NCI-H226 (cell line): ENCODE measurements at places on chromosomes 12 and 14.

- DNase-seq: no peak
These were observed 300.3 kb downstream of the ZFP36L1 start for GRCh38 chr14:68492381-68493151.

GRCh38 chr14:67940486-67941455, 121.2 kb downstream of the RAD51B start:
- no peak for DNase-seq

GRCh38 chr14:86050072-86050683, 520.2 kb downstream of the FLRT2 start:
- DNase-seq: no peak

DNA sequence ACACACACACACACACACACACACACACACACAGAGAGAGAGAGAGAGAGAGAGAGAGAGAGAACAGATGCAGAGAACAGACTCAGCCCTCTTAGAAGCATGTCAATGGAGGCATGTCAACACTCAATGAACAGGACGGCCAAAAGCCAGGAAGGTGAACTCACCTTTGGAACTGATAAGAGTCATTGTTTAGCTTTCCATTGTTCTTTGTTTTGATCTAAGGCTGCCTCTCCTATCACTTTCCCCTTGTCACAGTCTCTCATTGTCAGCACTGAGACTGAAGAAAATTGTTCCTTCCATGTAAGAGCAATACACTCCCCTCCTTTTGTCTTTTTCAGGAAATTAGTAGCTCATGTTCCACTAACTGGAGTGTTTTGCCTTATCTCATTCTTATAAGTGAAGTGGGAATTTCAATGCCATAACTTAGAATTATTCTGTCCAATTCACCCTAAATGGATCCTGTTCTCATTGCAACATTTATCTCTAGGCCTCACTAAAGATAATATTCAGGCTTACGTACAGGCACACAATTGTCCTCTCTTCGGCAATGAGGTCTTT, 218.0 kb downstream of the DUSP6 start:
- DNase-seq: no peak

GRCh38 chr12:26833743-26834490, 923 bp upstream of the ITPR2 start:
- no peak for DNase-seq

DNA sequence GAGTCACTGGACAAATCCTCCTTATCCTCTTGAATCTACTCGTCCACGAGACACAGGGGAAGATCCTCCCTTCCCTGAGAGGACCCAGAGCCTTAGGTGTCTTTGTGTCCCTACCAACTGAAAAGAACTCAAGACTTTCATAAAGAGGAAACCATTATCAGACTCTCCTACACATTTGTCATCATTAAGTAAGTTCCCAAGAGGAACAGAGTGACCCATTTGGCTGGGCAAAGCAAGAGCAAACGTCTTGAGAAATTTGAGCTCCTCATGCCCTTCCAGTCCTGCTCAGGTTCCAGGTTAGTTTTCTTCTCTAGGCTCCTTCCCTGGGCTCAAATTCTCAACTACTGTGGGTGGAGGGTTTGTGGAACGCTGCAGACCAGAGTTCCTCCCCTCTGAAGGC, 5.7 kb downstream of the MLF2 start:
- DNase-seq: no peak

DNA sequence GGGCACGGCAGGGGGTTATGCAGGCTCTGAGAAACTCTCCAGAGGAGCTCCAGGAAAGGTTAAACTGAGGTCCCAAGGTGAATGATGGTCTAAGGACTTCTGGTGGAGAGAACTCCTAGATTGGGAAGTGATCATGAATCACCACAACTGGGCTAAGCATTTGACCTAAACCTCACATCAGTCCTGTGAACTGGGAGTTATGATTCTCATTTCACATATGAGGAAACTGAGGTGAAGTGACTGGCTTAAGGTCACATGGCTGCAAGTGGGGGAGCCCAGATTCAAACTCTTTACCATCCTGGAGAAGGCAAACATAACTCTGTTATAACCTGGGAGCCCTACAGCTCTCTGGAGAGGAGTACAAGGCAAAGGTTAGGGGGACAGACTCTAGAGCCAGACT, 4.2 kb downstream of the RARG start:
- no peak for DNase-seq

DNA sequence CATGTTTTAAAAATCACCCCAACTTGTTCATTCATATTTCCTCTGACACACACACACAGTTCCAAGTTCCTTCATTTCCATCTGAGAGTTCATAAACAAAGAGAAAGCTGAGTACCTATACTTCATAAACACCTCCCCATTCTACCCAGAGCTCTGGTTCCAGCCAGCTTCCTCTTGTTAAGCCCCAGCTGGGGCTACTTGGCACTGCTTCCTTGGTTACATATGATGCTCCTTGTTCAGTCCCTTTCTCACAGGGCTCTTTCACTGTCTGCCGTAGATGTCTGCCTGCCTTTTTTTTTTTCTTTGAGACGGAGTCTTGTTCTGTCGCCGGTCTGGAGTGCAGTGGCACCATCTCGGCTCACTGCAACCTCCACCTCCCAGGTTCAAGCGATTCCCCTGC, 77.5 kb downstream of the COX16 start:
- no peak for DNase-seq

- no peak for DNase-seq
These were observed 304.7 kb upstream of the TMEM132C start for GRCh38 chr12:127962303-127962702.

- no peak for DNase-seq
These were observed 90.5 kb downstream of the CHST11 start for GRCh38 chr12:104547235-104547634.

- no peak for DNase-seq
These were observed 706.8 kb downstream of the GALC start for GRCh38 chr14:87286191-87286590.

DNA sequence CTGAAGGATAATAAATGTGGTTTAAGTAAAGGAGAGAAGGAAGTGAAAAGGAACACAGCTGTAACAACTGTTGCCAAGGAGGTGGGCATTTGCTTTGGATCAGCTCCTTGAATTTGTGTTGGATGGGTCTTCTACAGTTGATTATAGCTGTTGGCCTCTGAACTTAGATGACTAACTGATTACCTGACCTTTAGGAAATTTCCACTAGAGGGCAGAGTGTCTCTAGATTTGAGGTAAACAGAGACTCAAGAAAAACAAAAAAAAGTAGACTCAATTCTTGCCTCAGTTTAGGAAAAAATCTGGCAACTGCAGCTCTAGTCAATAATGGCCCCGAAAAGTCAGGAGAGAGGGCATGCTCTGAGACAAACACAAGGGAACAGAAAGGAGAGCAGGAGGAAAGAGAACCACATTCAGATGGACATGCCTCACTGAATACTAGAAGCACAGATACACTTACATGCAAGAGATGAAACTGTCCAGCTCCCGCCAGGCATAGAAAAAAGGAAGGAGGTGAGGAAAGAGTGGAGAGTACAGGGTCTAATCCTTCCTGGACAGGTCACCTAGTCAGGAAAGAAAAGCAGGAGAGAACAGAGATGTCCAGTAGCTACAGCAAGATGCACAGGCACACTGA, 20.6 kb downstream of the COX14 start:
- DNase-seq: no peak

DNA sequence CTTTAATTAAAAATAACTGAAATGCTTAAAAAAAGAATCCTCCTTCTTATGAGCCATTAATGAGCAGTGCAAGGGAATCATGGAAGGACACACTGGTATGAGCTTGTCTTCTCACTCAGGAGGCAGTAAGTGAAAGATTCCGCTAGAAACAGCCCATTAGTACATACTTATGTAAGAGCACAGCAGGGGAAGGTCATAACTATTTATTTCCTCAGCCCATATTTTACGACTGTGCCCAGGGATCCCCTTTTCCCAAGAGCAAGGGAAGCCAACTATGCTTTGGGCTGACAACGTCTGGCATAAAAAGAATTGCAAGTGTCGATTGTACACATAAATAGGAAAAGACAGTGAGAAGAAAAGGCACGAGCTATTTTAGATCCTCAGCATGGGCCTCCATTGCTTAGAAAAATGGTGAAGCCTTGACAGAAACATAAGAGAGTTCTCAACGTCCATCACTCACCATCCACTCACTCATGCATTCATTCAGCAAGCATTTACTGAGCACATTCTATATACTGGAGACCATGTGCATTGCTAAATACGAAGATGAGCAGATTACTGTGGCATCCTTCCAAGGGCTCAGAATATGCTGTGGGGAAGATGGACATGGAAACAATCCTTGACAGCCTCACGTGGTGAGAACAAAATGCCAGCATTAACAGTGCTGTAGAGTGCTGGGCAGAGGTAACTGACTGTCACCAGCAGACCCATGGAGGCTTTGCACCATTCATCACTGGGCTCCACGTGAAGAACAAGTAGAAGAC, 152.7 kb downstream of the NTF3 start:
- DNase-seq: no peak

DNA sequence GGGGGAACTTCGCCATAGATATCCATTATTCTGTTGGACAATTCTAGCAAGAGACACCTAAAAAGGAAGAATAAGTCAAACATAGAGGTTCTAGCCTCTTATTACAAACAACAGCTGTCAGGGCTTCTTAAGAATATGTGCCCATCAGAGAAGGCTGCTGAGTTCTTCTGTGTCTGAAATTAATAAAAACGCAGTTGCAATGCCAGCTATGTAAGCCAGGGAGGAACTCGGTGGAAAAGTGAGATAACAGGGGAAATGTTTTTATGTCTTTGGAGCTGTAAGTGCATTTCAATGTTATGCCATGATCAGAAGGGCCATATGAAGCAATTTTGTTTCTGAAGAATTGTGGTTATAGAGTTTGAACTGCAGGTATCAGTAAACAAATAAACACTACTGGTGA, 95.0 kb downstream of the SYT1 start:
- DNase-seq: peak; percentile 60

GRCh38 chr14:34420547-34421150, 41.4 kb downstream of the SPTSSA start:
- DNase-seq: no peak

- DNase-seq: no peak
These were observed 70.2 kb upstream of the TCL1A start for GRCh38 chr14:95784137-95784536.

GRCh38 chr12:110599334-110599733, 14.6 kb upstream of the TCTN1 start:
- no peak for DNase-seq

- no peak for DNase-seq
These were observed 18.0 kb downstream of the DEPDC4 start for GRCh38 chr12:100248886-100249285.

DNA sequence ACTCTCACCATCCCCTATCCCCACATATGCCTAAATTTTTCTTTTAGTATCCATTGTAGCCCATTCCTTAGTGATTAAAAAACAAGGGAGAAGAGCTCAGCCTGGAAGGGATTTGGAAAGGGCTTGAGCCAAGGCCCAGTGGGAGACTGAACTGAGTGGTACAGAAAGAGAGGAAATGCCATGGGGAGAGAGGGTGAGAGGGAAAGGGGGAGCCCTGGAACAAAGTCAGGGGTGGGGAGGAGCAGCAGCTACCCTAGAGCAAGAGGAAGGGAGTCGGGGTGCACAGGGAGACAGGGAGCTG, 2.6 kb upstream of the ATN1 start:
- DNase-seq: no peak

GRCh38 chr14:20035449-20035848, 389 bp downstream of the OR4K13 start:
- DNase-seq: no peak

DNA sequence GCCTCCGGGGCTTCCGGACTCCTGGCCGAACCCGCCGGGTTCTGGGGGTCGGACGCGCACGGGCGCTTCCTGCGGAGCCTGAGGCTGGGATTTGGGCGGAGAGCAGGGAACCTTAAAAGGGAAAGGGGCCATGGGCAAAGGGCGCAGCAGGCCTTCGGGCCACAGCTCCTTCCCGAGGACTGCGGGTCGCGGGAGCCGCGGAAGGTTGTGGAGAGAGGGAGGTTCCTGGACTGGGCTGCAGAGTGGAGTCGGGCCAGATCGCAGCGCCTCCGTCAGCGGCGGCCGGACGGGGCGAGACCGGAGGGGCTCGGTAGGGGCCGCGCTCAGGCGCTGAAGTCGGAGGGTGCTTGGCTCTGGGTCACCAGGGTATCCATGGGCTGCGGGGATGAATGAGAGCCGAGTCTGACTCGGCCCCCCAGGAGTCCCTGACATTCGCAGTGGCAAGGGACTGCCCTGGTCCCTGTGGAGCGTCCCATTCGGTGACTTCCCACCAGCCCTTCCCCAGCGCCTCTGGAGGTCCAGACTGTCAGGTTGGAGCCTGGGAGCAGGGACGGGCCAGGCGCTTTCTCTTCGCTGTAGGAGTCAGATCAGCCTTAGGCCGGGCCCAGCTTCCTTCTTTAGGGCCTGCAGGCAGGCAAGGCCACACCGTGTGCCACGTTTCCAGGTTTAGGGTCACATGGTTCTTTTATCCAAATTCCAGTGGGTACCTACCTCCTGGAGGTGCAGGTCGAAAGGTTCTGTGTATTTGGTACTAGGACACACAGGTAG, 938 bp upstream of the SLC25A29 start:
- DNase-seq: peak; percentile 22

DNA sequence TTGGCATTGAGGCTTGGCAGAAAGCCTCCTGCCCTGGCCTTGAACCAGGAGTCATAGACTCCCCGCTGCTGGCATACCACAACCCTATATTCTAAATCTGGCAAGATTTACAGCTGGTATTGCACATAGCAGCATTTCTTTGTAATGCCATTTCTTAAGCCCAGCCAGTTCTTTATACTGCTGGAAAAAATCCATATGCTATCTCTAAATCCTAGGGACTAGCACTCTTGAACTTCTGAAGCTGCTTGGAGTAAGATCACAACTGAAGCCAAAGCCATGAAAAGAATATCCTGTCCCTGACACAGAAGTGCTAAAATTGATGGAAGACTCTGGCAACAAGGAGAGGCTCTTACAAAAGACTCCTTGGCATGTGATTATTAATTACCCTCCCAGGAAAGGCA, 89.3 kb downstream of the KCNC2 start:
- DNase-seq: peak; percentile 69

GRCh38 chr12:125222876-125223275, 157.6 kb downstream of the AACS start:
- DNase-seq: no peak

GRCh38 chr12:91210144-91210543, 27.5 kb upstream of the DCN start:
- no peak for DNase-seq

DNA sequence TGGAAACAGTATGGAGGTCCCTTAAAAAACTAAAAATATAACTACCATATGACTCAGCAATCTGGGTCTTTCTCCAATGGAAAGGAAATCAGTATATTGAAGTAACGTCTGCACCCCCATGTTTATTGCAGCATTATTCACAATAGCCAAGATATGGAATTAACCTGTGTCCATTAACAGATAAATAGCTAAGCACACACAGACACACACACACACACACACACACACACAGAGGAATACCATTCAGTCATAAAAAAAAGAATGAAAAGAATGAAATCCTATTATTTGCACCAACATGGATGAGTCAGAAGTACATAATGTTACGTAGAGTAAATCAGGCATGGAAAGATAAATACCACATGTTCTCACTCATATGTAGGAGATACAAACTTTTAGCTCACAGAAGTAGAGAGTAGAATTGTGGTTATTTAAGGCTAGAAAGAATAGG, 4.7 kb downstream of the KLRK1 start:
- peak; percentile 65 for DNase-seq
